ENCODE measurements at places on chromosomes 4 and X.

GRCh38 chrX:115490814-115491213 lies 70.2 kb upstream of the PLS3 start:
- no peak for DNase-seq

- no peak for DNase-seq
Observed at GRCh38 chr4:166594326-166594946, 639.9 kb downstream of the SPOCK3 start.

GRCh38 chr4:83561381-83561780 lies 25.5 kb downstream of the GPAT3 start:
- no peak for DNase-seq

DNA sequence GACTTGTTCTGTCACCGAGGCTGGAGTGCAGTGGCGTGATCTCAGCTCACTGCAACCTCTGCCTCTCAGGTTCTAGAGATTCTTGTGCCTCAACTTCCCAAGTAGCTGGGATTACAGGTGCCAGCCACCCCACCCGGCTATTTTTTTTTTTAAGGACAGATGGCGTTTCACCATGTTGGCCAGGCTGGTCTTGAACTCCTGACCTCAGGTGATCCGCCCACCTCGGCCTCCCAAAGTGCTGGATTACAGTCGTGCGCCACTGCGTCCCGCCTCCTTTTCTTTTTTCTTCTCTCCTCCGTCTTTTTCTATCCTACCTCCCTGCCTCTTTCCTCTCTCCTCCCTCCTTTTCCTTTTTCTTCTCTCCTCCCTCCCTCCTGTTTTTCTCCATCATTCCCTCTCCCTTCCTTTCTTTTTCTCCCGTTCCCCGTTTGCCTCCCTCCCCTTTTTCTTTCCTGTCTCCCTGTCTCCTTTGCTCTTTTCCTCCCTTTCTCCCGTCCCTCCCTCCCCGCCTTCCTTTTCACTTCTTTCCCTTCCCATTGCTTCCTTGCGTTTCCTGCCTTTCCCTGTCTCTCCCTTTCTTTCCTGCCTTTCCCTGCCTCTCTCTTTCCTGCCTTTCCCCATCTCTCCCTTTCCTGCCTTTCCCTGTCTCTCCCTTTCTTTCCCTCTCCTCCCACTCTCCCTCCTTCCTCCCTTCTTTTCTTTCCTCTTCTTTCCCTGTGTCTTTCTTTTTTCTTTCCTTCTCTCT lies 2.1 kb upstream of the SLC25A6 start:
- no peak for DNase-seq

Measured in NCI-H2227 treated with DMSO at 0.1 percent for 48 hours (cell line).